Right renal cortex interstitium (tissue), 3 donors: ENCODE measurements at places on chromosomes 5 and 9.
A peak's percentile ranks its signal among the peaks of the same experiment; 100 is the strongest.

- no peak for DNase-seq
Measured at GRCh38 chr9:76655971-76656370, 108.3 kb upstream of the PCA3 start.

GRCh38 chr9:35937227-35937626 lies 20.7 kb downstream of the OR2S2 start:
- DNase-seq = no peak

DNA sequence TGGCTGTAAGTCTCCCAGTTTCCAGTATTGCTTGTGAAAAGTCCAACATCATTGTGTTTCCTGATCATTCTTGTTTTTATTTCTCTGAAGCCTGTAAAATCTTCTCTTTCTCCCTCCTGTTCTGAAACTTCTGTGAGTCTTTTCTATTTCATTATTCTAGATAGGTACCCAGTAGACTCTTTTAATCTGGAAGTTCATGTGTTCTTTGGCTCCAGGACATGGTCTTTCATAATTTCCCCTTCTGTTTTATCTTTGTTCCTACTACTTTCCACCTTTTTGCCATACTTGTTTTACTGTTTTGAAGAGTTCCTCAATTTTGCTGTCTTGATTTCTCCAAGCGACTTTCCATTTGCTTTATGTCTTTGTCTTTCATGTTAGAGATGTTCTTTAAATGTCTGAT lies 168.1 kb downstream of the APBA1 start:
- no peak for DNase-seq

- DNase-seq = no peak
Measured at GRCh38 chr5:6143523-6143922, 234.8 kb downstream of the MED10 start.

GRCh38 chr9:96462541-96462940 lies 12.6 kb downstream of the HABP4 start:
- DNase-seq = no peak

DNA sequence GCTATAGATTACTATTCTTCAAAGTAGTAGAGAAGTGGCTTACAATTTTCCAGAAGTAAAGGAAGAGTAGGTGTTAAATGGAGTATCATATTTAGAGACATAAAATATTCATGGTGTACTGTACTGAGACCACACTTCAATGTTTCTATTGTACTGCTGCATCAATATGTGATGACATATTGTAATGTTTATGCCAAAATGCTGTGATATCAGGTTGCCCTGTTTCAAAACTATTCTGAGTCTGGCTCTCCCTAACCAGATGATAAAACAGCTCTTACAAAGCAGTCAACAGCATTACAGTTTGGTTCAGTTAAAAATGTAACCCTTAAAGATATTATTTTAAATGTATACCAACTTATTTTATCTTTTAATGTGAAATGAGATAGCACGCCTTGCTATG lies 30.8 kb upstream of the ACOT12 start:
- DNase-seq = no peak

DNA sequence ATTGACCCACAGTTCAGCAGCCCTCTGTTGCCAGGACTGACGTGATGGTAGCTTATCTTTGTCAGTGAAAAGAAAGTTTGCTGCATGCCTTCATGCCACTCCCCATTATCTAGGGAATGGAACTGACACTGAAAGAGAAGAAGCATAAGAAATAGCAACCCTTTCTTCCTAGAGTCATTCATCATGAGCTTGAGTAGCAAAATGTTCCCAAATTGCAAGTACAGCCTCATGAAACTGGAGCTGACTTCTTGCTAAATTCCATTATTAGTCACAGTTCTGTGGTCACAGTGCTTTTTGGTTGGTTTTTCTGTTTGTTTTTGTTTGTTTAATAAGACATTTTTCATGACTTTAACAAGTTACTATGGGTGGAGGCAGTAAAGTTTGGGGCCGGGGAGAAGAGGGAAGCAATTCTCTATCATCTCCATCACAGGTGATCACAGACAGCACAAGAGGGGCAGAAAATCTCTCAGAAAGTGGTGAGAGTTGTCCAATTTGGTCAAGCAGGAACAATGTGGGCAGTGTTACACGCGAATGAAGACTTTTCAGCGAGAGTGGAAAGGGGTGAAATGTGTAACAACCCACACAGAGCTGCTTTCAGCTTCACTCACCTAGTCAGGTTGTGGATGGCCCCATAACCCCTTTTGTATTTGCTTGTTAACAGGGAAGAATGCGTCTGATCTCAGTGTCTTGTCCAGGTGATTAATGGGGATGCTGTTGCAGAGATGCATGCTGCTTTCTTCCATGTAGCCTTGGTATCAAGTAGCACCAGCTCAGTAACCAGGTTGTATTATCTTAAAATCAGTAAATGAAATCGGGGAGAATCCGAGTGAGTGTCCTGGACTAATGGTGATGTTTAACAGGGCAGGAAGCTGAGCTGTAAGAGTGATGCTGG lies 440.4 kb downstream of the DMRT2 start:
- no peak for DNase-seq

- peak; percentile 15 for DNase-seq
Measured at GRCh38 chr5:136560126-136560525, 194.8 kb upstream of the TRPC7 start.

GRCh38 chr5:61286446-61287132 lies 45.5 kb upstream of the ZSWIM6 start:
- DNase-seq = no peak

DNA sequence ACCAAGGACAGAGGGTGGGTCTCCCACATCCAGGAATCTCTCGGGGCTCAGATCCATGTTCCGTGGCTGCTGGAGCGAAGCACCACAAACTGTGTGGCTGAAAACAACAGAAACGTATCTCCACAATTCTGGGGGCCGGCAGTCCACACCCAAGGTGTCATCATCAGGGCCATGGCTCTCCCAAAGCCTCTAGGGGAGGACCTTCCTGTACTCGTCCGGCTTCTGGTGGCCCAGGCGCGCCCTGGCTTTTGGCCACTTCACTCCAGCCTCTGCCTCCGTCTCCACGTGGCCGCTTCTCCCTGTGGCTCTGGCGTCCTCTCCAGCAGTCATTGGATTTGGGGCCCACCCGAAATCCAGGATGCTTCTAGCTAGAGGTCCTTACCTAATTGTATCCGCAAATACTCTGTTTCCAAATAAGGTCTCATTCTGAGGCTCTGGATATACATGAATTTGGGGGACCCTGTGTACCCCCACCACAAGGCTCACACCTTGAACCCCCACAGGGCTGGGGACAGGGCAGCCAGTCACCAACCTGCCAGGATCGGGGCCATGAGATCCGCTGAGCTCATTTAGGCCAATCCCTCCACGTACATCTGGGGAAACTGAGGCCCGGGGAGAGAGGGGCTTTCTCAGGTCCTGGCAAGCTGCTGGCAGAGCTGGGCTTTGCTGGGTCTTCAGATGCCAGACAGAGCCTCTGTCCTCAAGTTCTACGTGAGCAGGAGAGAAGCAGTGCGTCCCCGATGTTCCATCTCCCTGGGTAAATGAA lies 158.2 kb downstream of the OLFM1 start:
- no peak for DNase-seq

- DNase-seq = no peak
Measured at GRCh38 chr5:58666598-58667581, 84.0 kb downstream of the RAB3C start.

DNA sequence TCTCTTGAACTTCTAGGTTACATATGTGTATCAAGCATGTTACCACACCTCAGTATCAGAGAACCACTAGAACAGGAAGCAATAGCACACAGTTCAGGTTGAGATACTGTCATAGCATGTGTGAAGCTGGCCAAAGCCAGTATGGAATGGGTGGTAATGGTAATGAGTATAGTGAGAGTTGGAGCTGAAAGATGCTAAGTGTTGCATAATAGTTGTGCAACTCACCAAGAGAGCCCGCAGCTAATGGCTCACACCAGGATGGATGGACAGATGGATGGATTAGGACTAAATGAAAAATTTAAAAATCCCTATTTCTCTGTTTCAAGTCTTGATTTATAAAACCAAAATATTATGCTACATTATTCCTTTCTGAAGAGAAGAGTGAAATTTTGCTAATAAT lies 53.4 kb upstream of the KCNN2 start:
- DNase-seq = no peak

DNA sequence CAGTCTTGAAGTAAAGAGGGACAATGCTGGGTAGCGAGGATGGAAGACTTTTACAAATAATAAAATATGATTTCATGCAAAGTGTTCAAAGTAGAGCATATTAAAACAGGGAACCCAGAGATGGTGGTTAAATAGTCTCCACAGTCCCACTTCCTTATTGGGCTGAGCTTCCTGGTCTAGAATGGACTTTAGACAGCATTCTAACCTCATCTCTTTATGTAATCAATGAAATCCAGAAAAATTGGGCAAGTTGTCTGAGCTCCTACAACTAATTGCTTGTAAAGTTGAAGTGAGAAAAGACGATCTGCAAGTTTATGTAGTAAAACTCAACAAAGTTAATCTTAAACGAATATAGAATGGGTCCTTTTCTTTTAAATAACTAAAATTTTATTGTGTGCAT lies 328.9 kb downstream of the PJA2 start:
- no peak for DNase-seq

GRCh38 chr9:5321058-5321457 lies 16.5 kb upstream of the RLN2 start:
- no peak for DNase-seq

DNA sequence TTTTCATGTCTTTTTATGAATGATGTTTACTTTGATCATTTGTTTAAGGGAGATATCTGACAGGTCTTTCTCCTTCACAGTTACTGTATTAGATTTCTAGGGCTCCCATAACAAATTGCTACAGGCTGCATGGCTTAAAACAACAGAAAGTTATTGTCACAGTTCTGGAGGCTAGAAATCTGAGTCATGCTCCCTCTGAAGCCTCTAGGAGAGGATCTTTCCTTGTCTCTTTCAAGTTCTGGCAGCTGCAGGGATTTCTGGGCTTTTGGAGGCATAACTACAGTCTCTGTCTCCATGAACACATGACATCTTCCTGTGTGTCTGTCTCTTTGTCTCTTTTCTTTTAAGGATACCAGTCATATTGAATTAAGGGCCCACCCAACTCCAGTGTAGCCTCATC lies 557.3 kb upstream of the SEMA6A start:
- DNase-seq = no peak

GRCh38 chr9:13665418-13666066 lies 386.1 kb upstream of the MPDZ start:
- no peak for DNase-seq

GRCh38 chr9:108158236-108158995 lies 668.8 kb upstream of the KLF4 start:
- no peak for DNase-seq

GRCh38 chr5:78362220-78362619 lies 1.8 kb downstream of the SCAMP1 start:
- no peak for DNase-seq

GRCh38 chr9:93290495-93291434 lies 106.8 kb downstream of the WNK2 start:
- no peak for DNase-seq

- peak; percentile 61 for DNase-seq
Measured at GRCh38 chr9:124011460-124012301, at the start of gene LHX2. Gene LHX2 (plus strand): TSS chr9:124011768. CDS start chr9:124012349, 581 bp downstream.

- no peak for DNase-seq
Measured at GRCh38 chr9:87099407-87099806, 152.1 kb upstream of the GAS1 start.

- no peak for DNase-seq
Measured at GRCh38 chr5:61333954-61334867, 2.2 kb downstream of the ZSWIM6 start.

DNA sequence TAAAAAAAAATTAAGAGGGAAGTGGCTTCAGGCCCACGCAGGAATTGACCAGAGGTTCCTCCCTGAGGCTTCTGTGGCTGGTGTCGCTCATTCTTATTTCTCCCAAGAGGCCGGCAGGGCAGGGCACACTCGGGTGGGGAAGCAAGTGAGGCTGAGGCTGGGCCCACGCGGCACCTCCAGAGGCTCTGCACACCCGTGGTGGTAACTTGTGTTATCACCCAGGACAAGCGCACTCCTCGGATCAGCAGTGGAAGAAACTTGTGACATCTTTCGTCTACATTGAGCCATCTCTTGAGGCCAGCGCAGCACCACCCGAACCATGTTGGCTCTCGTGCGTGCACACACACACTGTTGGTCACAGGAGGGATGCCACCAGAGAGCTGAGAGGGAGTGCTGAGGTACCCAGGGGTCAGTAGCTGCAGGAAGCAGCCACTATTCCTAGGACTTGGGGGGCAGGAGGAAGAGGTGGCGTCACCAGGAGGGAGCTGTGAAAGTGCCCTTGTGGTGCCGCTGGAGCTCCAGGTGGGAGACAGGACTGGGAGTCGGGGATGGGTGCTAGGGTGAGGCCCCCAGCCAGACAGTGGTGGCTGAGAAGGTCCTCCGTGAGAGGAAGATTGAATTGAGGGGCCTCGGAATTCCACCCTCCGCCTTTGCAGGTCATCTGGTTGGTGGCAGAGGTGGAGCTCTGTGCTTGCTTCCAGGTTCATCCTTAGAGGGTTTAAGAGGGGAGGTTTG lies 6.4 kb downstream of the NDUFS6 start:
- DNase-seq = no peak

GRCh38 chr5:89282554-89283510 lies 399.8 kb upstream of the MEF2C start:
- no peak for DNase-seq

- DNase-seq = no peak
Measured at GRCh38 chr9:128891321-128892220, 9.6 kb downstream of the LRRC8A start.

- no peak for DNase-seq
Measured at GRCh38 chr9:106927916-106928315, 65.0 kb downstream of the ZNF462 start.

DNA sequence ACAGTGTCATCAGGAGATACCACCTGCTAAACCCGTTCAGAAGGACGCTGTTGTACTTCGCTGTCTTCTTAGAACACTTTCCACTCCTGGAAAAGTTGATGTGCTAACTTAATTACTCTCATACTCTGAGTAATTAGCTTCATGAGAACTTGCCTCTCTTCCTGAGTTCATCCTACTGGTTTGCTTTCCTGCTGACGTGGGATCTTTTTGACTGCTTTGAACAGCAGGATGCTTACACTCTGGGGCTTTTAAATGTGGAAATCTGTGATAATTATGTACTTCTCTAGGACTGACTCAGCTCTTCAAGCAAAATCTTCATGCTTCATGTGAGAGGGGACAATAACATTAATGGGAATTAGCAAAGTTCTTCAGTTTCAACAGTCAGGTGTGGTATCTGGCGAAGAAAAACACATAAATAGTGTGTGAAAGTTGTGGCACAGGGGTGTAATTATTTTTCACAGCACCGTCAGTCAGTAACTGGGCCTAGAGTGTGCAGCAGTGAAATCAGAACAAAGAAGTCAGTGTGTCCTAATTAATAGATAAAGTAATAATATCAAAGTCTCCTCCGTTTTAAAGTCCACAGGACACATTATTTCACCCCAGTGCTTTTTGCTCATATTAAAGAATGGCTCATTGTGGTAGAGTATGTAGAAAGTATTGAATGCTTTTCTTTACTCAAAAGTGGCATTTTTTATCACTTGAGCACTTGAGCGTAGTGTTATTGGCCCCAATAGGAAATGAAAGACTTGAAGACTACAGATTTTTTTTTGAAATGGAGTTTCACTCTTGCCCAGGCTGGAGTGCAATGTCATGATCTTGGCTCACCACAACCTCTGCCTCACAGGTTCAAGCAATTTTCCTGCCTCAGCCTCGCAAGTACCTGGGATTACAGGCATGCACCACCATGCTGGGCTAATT lies 140.9 kb upstream of the DMRT1 start:
- DNase-seq = no peak
